ENCODE measurements at places on chromosomes 5 and 9.
A peak's percentile ranks its signal among the peaks of the same experiment; 100 is the strongest.

GRCh38 chr5:113806250-113806649 lies 292.8 kb downstream of the YTHDC2 start:
- no peak for DNase-seq

GRCh38 chr5:135999406-136000139 lies 29.2 kb upstream of the TGFBI start:
- DNase-seq = peak; percentile 89

DNA sequence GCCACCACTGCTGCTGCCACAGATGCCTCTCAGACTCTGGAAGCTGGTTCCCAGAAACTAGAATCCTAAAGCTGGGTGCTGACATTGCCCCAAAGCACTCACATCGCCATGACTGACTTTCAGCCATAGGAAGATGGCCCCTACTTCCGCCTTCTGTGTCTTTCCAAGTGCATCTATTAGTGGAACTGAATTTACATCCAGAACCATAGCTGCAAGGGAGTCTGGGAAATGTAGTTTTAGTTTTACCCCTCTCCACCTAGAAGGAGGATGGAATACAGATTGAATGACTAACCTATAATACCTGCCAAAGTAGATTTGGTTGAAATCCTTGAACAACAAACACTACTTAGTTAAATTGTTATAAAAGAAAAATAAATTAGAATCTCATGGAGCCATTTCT lies 118.8 kb downstream of the RASGRF2 start:
- DNase-seq = no peak

DNA sequence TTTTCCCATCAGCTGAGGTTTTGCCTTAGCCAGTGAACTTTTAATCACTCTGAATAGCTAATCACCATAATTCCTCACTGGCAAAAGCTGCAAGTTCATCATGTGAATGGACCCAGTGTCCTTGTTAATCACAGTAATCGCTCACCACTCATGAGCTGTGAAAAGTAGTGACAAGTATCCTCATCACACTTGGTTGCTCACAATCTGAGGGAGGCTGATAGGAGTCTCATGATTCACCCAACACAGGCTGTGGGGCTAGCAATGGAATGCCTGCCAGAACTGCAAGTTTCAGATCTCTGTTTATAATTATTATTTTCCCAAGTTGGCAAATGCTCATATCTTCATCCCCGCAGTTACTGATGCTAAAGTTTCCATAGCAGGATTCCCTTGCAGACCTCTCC lies 467.2 kb downstream of the KIF4B start:
- no peak for DNase-seq

- DNase-seq = peak; percentile 50
Observed at GRCh38 chr9:77433675-77434445, 214.3 kb downstream of the GNA14 start.

DNA sequence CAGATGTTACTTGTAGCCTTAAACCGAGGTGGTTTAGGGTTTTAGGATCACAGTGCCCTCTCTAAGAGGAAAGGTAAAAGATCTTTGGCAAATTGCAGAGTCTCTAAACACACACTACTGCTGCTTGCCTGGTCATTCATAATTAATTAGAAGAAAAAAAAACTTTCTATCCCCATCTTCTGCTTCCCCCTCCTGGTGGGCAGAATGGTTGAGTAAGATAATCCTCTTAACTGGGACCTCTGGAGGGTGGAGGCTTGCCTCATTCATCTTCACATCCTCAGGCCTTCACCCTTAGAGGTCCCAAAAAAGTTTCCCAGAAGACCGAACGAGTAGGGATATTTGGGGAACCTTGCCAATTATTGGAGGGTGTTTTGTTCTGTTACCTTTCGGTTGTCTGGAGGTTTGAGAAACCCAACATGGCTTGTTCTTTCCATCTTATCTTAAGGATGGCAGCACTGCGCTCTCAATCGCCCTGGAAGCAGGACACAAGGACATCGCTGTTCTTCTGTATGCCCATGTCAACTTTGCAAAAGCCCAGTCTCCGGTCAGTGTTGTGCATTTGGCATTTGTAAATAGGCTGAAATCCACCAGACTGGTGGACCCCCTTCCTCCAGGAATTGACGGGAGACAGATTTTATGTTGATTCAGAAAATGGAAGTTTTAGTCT lies 97.3 kb upstream of the DMRT1 start:
- no peak for DNase-seq

DNA sequence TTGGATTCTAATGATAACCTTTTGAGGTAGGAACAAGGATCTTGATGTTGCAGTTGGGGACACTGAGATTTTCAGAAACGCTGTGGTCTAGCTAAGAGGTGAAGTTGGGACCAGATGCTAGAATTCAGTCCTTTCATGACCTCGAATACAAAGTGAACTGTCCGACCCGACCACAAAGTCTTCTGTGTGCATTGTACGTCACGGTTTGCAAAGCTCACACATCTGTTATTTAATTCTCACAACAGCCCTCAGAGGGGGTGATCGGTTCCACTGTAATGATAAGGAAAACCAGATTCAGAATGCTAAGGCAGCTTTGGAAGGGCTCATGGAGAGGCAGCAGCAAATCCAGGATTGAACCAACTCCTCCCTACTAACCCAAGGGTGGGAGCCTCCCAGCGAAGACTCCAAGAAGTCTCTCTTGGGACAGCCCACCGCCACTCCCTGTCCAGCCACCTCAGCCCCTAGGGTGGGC lies 16.6 kb upstream of the KIF12 start:
- no peak for DNase-seq
